ENCODE measurements at places on chromosomes 1 and 21.

DNA sequence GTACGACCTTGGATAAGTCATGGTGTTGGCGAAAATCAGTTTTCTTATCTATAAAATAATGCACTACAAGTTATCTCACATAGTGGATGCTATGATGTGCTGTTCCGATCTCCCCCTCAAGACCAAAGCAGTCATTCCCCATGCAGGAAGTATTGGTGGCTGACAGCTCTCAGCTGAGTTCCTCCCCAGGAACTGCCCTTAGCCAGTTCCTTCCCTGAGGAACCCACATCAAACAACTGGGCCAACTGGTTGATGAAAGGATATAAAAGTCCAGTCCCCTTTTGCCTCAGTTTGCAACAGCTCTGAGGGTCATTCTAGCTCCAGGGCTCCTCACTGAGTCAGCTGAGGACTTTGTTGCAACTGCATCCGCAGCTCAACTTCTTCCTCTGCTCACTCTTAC, 16.1 kb upstream of the SLAMF1 start:
- DNase-seq = no peak

DNA sequence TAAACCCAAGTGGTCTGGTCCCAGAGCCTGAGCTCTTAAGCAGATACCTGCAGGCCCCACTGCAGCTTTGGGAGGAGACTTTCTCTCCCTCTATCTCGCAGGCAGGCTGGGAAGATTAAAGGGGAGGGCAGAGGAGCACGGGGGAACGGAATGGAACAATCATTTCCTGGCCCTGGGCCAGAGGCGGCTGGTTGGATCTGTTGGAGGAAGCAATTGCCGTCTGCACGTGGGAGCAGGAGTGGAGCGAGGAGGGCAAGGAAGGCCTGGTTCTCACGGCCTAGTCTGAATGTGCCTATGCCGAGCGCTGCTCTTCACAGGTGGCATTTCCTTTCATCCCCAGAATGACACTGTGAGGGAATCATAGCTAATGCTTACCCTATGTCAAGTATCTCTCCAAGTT, 23.7 kb downstream of the NKAIN1 start:
- peak; percentile 46 for DNase-seq

DNA sequence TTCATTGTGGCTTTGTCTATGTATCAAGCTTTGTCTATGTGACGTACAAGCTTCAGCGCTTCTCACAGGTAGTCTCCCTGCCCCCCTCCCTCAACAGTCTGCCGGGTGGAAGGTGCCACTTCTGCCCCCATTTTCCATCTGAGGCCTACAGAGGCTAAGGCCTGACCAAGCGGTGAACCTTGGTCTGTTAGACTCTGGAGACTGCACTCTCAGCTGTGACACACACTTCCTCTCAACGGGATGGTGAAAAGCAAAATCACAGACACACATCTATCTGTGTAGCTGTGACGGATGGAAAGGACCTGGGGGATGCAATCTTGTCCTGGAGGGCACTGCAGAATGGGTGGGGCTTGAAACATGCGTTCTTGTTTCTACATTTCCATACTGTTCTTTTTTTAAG, 152.9 kb upstream of the EDN2 start:
- DNase-seq = no peak

GRCh38 chr1:154943649-154944400, 7.3 kb upstream of the PMVK start:
- DNase-seq = no peak

DNA sequence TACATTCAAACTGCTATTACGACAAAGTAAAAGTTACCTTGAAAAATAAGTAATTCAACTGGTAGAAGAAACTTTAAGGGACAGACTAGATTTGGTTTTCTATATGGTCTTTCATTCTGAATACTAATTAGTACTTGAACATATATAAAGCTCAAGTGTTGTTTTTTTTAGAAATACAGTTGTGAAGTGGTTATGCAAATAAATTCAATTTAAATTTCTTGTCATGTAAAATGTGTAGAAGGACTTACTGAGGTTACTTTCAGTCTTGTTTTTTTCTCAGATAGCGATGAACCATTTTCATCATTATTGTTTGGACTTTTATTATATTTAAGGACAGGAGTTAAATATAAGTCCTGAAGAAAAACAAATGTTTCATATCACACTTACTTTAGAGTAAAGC, 24.4 kb downstream of the HS2ST1 start:
- no peak for DNase-seq

- DNase-seq = no peak
Measured at GRCh38 chr1:187566354-187566753, 737.6 kb downstream of the PLA2G4A start.

DNA sequence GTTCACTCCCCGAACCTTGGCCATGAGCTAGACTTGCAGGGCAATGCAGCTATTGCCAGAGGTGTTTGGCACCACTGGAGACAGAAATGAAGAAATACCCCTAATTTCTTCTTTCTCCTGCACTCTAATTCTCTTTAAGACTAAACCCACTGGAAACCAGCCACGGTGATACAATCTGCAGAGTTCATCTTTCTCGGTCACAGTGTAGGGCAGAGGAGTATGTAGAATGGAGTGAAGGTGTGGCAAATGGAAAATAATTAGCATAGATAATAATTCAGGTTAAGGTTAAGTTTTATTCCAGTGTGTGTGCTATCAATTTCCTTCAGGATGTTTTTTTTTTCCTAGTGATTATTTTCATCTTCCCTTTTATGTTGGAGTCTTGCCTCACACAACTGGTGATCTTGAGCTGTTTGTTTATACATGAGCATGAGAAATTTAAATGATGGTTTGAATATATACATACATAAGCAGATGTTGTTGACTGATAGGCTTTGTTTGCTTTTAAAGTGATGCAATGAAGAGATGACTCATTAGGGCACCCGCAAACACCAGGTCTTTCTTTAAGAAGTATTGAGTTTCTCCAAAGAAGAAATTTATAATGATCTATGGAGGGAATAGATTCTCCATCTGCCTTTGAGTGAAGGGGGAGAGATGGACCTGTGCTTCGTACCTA, 81.9 kb downstream of the SPATA17 start:
- peak; percentile 29 for DNase-seq

DNA sequence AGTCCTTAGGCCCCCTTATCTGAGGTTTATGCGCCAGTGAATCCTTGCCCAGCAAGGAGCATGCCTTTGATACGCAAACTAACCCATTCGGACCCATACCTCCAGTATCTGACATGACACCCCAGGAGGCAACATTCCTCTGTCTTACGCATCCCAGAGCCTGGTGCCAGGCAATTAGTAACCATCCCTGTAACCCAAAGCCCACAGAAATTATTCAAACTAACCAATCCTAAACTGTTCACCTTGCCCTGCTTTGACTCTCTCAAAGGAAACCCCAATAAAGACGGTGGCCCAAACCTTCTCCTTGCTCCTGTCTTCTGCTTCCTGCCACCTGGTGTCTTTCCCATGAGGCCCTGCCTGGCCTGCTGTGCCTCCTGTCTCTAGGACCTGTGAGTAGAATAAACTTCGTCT, 36.4 kb downstream of the ZNF496 start:
- peak; percentile 28 for DNase-seq

DNA sequence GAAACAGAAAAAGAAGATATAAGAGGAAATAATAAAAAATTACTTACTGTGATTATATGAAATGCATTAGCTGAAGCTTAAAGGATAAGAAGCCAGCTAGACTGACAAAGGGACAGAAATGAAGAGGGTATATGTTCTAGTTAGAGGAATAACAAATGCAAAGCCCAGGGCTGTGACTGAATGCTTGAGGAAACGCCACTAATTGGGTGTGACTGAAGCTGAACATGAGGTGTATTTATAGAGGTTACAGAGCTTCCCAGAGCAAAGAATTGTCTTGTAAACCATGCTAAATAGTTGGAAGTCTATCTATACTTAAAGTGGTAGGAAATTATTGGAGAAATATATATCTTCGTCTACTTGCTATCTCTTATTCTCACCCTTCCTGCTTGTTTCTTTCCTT, 77.7 kb upstream of the PLPPR5 start:
- no peak for DNase-seq

- DNase-seq = no peak
Measured at GRCh38 chr1:114150016-114150415, 3.7 kb downstream of the SYT6 start.

DNA sequence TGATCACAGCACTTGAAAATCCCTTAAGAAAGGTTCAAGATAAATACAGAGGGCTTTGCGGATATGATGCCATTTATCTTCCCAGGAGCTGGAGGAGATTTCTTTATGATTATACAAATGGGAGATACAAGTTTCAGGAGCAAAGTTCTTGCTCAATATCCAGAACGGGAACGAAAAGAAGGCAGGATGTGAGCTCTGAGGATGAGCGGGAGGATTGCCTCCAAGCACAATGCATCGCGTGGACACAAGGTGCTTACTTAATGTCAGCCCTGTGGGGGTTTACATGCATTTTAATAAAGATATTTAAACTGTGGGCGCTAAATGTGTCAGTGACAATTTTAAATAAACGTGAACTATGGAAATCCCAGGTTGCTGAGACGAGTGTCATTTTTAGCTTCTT, 59.0 kb downstream of the SYT6 start:
- DNase-seq = peak; percentile 10

GRCh38 chr1:178510155-178510554, 2.8 kb upstream of the TEX35 start:
- peak; percentile 41 for DNase-seq

GRCh38 chr21:35871906-35872305, 188.4 kb downstream of the SETD4 start:
- DNase-seq = no peak

GRCh38 chr1:90413519-90413918, 303.6 kb downstream of the BARHL2 start:
- DNase-seq = no peak

GRCh38 chr1:34784751-34785221, 3.8 kb downstream of the GJB3 start:
- no peak for DNase-seq

DNA sequence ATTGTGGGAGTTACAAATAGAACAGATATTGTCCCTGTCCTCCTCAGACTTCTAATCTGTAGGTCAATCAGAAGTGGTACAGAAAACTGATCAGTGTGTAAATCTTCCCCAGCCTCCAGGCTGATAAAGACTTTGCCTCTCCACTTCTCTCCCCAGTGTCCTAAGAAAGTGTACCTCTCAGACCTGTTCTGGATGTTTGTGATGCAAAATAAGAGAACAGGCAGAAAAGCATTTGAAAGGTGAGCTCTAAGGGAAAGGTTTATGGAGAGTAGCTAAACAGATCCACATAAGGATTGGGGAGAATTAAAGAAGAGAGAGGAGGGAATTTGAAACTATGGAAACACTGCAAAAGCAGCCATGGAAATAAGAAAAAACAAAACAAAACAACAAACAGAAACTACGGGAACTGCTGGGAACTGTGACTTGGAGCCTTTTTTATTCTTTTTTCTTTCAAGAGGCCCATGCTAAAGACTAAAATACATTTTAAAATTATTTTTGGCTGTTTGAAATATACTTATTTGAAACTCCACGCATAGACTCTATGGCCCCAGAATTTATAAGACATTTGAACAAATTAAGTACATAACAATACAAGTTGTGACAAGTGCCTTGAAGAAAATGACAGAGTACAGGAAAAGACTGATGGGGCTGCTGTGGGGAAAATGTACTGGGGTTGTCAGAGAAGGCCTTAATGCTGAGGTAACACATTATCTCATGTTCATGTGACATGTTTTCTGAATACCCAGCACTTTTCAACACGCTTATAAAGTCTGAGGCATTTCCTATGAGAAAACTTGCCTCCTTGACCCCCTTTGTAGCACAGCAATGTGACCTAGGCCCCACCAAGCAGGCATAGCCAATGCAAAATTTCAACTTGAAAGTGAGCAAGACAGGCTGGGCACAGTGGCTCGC, 51.2 kb downstream of the TRAF5 start:
- DNase-seq = peak; percentile 8

DNA sequence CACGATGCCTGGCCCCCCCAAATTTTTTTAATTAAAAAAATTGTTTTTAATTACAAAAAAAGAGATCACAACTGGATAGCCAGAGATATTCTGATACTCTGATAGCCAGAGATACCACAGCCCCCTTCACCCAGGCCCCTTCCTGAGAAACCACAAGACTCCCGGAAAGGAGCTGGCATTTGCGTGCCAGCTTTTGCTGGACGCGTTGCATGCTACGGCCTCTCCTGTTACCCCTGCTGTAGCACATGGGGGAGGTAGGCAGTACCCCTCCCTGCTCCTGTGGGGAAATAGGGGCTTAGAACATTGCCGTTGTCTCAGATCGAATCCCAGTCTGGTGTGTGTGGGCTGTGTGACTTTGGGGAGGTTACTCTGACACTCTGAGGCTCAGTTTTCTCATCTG, 22.7 kb downstream of the MFAP2 start:
- no peak for DNase-seq

GRCh38 chr1:168910403-168910802, 181.4 kb upstream of the DPT start:
- no peak for DNase-seq

DNA sequence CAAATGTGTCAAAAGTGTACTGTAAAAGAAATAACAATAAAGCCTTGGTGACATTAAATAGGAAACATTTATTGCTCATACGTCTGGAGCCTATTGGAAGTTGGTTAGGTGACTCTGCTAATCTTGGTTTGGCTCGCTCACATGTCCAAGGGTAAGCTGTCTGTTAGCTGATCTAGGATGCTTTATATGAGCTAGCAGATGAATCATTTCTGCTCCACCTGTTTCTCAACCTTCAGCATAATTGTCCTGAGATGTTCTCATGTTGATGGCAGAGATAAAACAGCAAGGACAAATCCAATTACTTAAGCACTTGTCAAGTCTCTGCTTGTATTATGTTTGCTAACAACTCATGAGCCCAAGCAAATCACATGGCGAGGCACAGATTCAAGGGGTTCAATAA, 56.0 kb upstream of the CD53 start:
- no peak for DNase-seq

GRCh38 chr1:156504438-156504813, 3.9 kb upstream of the MEF2D start:
- DNase-seq = no peak

GRCh38 chr1:101723415-101723814, 273.3 kb downstream of the OLFM3 start:
- no peak for DNase-seq

DNA sequence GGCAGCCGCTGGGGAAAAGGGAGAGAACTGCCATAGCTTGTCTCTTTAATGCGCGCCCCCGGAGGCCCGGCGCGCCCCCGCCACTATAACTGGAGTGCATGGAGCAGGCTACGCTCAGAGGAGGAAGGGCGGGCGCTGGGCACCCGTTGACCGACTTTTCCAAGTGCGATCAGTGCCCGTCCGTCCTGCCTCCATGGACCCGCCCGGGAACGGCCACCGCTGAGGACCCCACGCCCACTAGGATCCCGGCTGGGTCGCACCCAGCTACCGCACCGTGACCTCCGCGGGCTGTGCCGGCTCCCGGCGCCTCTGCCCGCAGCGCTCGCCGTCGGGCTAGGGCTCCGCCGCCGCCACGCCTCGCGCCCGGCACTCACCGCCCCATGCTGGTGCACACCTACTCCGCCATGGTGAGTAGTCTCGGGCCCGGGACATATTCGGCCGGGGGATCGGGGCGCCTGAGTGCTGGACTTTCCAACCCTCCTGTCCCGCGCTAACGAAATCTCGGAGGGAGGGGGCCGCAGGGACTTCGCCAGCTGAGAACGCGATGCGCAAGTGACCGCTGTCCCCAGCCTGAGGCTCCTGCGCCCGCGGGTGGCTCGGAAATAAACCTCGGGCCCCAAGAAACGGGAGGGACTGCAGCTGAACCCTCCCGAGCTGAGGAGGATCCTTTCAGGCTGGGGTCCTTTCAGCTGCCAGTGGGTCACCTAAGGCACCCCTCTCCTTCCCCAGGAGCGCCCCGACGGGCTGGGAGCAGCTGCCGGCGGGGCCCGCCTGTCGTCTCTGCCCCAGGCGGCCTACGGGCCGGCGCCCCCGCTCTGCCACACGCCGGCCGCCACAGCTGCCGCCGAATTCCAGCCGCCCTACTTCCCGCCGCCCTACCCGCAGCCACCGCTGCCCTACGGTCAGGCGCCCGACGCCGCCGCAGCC, at the start of gene TFAP2E:
Gene TFAP2E, plus strand, starts transcription at position 117 of the 927 bp plus-strand sequence. Its CDS starts 264 bp downstream, at position 381.
- DNase-seq = peak; percentile 20
